Endothelial cell (in vitro differentiated cells): ENCODE measurements at places on chromosomes 1 and 21. TPM values are rescaled to one million over a fixed set of nuclear protein-coding genes. Genes with fewer than 3 reads are reported as not detected.

Gene TMPRSS15
- total RNA-seq = not detected

Gene CLEC20A
- total RNA-seq = not detected

Gene ASCL5
- total RNA-seq = not detected

Gene TRIM46
- 8.5 TPM for total RNA-seq

Gene RGS2
- 4.7 TPM for total RNA-seq

Gene FAM151A
- total RNA-seq = not detected

Gene SPATA6
- 26.0 TPM for total RNA-seq

DNA sequence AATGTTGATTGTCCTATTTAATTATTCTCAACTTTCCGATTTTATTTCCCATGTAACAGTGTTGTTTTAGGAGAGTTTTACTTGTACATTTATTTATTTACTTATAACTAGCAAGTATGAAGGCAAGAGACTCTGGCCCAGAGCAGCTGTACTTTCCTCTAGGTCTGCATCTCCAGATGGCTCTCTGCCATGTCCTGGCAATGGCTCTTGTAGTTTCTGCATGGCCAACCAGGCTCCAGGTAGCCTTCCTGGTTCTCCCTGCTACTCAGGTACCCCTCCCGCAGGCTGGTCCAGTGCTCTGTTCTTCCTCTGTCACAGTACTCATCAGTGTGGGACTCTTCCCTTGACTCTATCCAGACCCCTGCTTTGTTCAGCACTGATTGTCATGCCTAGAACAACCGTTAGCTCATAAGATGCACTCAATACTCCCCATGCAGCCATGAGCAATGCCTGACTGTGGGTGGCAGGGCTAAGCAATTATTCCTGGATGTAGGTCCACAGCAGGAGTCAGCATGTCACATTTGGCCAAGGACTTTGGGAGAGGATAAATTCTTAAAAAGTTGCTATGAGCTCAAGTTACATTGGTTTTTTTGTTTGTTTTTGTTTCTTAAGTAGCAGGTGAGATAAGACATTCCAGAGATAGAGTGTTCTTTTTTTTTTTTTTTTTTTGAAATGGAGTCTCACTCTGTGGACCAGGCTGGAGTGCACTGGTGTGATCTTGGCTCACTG, 10.9 kb upstream of the IL20 start:
- no peak for DNase-seq

- no peak for DNase-seq
Measured at GRCh38 chr1:87688136-87688535, 359.5 kb downstream of the LMO4 start.

DNA sequence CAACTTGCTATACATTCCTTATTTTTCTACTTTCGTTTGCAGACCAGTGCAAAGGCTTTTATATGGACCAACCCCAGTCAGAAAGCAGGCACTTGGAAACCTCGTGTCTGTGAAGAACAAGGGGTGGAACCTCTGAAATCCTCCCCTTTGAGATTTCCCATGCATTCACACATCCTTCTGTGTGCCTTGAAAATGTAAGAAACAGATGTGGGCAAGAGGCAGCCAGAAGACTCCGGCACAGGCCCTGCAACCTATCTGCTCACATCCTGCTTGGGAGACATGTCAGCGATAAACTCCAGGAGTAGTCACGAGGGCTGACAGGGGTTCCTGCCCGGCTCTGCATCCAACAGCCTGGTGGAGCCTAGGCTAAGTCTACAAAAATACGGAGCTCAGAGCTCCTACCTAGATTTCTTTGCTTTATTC, 42.5 kb downstream of the ETS2 start:
- no peak for DNase-seq

GRCh38 chr1:95766036-95766435, 532.0 kb downstream of the RWDD3 start:
- DNase-seq = no peak

DNA sequence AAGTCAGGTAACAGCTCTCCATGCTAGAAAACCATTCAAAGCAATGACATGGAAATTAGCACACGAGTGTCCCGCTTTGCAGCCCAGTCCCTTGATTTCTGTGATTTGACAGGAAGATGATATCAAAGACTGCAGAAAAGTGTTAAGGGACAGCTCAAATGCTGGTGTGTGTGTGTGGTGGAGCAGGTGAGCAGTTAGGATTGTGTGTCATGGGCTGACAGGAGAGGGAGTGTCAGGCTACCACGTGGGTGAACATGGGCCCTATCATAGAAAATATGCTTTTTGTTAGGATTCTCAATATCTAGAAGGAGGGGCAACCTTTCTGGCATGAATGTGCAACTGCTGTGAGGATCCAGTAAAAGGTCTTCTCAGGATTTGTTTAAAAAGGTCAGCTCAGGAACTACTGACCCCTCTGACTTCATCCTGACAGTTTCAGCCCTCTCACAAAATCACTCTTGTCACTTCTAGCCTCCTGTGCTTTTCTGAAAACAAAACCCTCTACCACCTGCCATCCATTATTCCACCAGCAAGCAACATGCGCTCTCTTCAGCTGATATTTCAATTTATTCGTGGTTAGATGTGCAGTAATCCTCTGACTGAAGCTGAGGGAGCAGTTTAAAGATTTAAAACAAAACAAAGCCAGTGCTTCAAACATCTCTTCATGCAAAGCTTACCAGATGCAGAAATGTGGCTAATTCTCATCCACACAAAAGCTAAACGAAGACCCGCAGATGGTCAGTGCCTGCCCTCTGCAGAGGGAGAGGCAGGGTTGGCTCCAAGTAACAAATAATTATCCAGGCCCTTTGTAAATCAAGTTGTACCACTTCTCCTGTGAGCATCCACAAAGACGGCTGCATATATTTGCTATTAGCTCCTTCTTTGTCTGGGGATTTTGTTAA, 397.9 kb downstream of the PTBP2 start:
- no peak for DNase-seq

DNA sequence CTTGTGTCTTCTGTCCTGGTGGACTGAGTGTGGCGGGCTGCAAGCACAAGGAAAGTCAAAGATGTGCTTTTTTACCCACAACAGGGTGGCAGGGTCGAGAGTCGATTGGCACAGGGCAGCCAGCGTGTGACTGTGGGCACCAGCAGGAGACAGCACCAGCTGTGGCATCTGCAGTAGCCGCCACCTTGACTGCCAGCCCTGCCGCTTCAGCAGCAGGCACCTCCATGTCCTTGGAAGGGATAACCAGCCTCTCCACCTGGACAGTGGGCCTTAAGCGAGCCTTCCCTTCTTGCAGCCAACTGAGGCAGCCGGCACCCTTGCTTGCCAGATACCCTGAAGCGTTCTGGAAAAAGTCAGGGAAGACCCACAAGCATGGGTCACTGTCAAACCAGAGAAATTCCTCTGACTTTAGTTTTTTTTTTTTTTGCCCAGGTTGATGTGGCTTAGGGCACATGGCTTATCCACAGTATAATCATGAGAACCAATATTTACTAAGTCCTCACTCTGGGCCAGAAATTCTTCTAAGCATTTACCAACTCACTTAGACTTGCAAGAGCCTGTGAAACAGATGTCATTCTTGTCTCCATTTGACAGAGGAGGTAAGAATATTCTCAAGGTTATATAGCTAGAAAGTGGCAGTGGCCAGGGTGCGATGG, 30.1 kb upstream of the PTGFRN start:
- peak; percentile 10 for DNase-seq

DNA sequence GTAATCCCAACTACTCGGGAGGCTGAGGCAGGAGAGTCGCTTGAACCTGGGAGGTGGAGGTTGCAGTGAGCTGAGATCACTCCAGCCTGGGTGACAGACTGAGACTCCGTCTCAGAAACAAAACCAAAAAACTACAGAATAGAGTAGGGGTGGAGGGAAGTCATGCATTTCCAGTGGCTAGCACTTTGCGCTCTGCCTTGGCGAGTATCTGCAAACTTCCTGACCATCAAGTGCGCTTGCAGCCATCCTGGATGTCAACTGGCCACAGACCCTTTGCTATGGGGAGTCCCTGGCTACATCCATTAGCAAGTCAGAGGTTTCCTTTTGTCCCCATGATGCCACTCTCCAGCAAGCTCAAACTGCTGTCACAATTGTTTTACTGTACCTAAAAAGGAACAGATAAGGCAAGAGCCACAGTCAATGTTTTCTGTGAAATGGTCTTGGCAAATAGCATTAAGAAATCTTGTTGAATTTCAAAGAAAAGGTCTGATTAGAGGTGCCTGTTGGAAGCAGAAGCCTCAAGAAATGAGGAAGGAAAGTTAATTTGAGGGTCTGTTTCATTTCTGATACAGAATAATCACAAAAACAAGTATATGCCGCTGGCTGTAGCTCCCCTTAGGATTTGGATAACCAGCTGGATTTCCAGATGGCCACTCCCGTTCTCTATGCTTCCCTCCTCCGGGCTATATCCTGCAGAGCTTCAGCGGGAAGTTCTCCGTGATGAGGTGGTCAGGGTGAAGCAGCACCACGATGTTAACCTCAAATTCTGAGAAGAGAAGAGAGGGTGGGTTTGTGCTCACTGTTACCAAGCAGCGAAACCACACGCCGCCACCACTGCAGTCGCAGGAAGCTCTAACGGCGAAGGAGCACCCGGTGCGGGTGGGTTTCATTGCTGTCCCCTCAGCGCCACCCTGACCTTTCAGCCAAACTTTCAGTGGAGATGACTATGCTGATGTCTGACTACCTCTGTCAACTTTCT, 42.0 kb downstream of the VPS26C start:
- DNase-seq = no peak

DNA sequence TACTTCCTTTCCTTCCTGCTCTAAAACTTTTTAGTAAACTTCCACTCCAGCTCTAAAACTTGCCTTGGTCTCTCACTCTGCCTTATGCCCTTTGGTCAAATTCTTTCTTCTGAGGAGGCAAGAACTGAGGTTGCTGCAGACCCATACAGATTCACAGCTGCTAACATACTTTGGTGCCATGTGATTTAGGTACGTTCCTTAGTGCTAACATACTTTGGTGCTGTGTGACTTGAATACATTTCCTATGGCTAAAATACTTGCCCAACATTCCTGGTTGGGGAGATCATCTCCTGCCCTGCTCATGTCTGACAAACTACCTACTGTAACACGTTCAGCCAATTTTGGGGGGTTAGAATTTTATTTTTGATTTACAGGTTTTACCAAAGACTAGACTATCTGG, 6.8 kb upstream of the ZBTB40 start:
- DNase-seq = no peak

DNA sequence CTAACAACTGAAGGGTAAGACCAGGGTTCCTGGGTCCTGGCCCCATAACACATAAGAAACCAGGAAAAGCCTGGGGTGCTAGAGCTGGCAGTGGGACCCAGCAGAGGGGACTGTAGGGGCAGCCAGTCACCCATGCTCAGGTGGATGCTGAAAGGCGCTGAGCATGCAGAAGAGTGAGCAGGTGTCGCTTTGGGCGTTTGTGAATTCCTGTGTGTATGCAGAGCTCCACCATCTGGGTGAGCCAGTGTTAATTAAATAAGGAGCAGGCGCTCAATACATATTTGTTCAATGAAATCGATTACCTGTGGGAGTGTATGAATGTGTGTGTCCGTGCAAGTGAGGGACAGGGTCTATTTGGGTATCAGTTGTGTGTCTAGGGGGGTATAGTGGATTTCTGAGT, 499 bp downstream of the C1QA start:
- DNase-seq = no peak

GRCh38 chr1:24641646-24642151, 1.4 kb upstream of the SRRM1 start:
- DNase-seq = peak; percentile 9

DNA sequence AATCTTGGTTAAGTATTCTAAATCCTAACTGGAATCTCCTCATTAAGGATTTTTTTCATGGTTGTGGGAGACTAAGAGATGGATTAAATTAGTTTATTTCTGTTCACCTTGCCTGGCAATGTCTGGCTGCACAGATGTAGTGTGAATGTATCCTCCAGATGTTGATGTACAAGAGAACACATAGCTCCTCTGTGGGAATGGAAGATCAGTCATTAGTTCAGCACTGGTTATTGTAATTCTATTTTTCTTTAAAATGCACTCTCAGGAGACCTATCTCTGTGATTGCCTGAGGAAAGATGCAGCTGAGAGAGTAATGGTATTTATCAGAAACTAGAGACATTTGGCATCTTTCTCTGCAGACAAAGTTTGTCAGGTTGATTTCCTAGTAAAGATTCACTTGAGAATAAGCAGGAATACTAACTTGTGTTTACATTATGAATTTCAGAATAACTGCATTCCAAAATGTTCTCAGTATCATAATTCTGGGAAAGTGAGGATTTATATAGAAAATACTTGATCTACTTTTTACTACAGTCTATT, 178.6 kb downstream of the GIPC2 start:
- DNase-seq = no peak

DNA sequence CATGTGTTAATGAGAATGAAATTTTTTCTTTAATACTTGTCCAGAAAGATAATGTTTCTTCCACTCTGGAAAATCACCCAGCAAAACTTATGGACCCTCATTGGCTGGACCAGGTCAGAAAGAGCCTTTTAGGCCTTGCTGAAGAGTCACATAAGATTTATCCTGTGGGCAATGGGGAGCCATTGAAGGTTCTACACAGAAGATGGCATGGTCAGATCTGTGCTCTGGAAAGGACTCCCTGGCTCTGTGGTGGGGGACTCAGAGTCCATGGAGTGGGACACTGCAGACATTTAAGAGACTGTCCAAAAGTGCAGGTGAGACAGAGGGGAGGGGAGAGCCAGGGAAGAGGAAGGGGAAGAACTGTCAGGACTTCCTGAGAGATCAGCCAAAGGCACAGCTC, 66.4 kb downstream of the DHRS3 start:
- no peak for DNase-seq

GRCh38 chr1:39183503-39184353, 20.8 kb upstream of the MACF1 start:
- DNase-seq = peak; percentile 35

GRCh38 chr21:39189857-39190604, 6.8 kb upstream of the PSMG1 start:
- DNase-seq = no peak

GRCh38 chr1:157438613-157439012, 113.7 kb downstream of the FCRL5 start:
- DNase-seq = no peak

DNA sequence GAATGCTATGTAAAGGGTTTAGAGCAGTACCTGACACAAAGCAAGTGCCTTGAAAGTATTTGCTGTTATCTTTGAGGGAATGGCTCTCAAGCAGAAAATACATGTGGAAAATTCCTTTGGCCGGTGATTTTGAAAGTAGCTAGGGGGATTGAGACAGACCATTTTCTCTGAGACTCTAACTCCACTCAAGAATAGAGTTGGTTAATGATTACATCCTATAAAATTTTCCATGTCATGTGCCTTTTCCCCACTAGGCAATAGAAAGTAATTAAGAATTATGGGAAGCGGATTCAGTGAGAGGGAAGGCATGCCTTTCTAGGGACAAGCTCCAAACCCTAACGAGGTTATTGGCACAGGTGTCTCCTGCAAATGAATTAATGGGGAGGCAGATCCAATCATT, 276.0 kb downstream of the GPATCH2 start:
- DNase-seq = no peak

DNA sequence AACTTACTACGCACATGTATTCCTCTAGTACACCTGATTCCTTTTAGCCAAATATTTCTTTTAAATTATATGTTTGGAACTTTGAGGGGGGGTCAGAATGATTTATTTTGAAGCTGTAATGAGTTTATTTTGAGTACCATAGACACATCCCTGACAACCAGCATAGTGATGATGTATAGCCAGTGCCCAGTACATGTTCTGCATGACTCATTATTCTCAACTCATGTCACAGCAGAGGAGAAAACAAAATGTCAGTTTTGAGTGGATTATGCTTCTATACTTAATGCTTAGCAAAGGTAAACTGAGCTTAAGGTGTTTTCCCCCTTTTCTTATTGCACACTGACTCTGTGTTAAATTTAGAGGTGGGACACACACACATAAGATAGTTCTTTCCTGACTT, 22.4 kb upstream of the LEPR start:
- DNase-seq = no peak

- DNase-seq = peak; percentile 63
Measured at GRCh38 chr1:43549921-43550597, 19.4 kb downstream of the PTPRF start.
